NCI-H1417 (cell line): ENCODE measurements at places on chromosomes 13 and 19.

- no peak for DNase-seq
These were observed 14.3 kb upstream of the ZNF667 start for GRCh38 chr19:56491399-56491798.

DNA sequence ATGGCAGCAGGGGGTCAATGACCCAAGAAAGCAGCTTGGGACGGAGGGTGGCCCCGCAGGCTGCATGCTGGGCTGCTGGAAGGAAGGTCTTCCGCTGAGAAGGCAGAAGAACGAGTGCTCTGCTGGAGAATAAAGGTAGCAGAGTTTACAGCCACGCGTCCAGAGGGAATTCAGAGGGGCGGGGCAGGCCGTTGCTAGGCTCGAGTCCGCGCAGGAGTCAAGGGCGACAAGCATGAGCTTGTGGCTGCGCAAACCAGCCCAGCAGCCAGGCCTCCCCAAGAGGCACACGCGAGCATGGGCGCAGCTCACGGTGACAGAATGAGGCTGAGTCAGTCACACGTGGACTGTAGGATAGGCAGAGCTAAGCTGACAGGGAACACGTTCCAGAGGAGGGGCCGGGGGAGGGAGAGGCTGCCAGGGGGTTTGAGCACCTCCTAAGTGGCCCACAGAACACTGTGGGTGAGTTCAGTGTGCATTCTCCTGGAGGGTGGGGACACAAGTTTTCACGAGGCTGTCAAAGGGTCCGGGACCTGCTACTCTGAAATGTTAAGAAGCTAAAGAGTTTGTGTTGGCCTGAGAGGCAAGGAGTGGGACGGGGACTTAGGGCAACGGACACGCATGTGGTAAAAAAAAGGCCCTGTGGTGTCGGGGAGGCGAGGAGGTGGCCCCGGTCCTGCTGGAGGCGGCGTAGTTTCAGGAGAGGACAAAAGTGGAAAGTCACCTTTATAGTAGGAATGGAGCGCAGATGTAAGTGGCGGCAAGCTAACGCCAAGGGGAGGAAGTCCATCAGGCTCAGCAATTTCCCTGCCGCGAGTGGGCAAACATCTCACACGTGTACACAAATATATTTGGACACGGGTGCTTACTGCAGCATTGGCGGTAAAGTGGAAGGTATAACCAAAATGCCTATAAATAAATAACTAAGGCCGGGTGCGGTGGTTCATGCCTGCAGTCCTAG is 17.7 kb downstream of the RFX2 start:
- peak; percentile 88 for DNase-seq

- no peak for DNase-seq
These were observed 97.2 kb downstream of the SUCLA2 start for GRCh38 chr13:47903836-47904235.

GRCh38 chr13:83839146-83839545 is 43.1 kb downstream of the SLITRK1 start:
- no peak for DNase-seq

DNA sequence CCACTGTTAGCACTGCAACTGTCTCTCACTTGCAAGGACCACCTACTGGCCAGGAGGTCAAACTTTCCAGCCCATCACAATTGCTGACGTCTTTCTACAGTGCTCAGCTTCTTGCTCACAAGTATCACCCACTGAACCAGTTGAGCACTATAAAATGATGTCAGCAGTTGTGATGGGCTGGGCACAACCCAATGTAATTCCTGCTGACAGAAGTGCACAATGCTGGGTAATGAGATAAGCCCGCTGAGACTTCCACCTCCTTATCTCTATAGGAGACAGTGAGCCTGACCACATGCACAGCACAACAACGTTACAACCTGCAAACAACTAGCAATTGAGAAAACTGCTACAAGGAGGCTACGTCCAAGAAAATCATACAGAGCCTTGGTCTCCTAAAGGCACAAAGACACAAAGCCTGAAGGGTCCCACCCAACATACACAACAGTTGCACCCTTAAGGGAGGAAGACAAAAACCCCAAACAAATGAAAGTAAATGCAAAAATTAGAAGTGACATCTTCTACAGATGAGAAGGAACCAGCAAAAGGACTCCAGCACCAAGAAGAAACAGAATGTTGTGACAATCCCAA is 273.2 kb downstream of the LIG4 start:
- DNase-seq, result no peak

DNA sequence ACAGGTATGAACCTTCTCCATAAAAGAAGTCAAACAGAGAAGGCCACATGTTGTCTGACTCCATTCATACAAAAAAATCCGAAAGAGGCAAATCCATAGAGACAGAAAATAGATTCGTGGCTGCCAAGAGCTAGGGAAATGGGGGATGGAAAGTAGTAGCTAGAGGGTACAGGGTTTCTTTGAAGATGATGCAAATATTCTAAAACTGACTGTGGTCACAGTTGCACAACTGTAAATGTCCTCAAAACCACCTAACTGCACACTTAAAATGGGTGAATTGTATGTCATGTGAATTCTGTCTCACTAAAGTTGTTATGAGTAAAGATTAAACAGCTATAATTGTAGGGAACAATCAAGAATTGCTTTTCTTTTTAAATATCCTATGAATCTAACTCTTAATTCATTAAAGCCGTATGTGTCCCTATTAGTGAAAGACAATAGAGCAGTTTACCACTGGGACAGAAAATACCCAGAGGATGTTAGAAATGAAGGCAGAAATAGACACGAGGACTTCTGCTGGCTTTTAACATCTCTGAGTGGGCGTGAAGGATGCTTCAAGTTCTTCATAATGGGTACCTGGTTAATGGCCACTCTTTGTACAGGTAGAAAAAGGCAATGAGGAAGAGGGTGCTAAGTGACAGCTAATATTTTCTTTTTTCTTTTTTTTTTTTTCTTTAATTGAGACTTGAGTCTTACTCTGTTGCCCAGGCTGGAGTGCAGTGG is 21.2 kb downstream of the INSR start:
- DNase-seq, result no peak

- DNase-seq, result no peak
These were observed 78.7 kb upstream of the GPC6 start for GRCh38 chr13:93147946-93148345.

GRCh38 chr13:72458701-72459100 is 268.7 kb downstream of the MZT1 start:
- DNase-seq, result no peak

- peak; percentile 58 for DNase-seq
These were observed 711 bp downstream of the FUT2 start for GRCh38 chr19:48696353-48697010.

DNA sequence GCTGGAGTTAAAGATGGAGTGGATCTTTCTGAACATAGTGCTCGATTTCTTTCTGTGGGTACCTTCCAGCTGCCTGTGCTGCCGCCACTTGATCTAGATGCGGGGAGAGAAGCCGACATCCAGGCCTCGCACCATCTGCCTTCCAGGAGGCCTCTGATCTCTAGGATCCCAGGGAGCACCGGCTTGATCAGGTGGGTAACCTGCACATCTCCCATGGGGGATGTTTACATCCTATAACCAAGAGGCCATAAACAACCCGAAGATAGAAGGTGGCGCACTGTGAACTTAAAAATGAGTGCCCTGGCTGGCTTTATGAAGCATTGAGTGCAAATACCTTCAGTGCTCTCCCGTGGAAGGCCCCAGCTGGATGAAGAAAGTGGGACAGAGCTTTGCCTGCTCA is at the start of gene C13orf42:
TSS of gene C13orf42 (minus strand) at position 101 of the 400 bp plus-strand sequence. CDS start at position 36, 65 bp downstream.
- no peak for DNase-seq

- no peak for DNase-seq
These were observed 7.8 kb upstream of the OVOL3 start for GRCh38 chr19:36103040-36103626.

DNA sequence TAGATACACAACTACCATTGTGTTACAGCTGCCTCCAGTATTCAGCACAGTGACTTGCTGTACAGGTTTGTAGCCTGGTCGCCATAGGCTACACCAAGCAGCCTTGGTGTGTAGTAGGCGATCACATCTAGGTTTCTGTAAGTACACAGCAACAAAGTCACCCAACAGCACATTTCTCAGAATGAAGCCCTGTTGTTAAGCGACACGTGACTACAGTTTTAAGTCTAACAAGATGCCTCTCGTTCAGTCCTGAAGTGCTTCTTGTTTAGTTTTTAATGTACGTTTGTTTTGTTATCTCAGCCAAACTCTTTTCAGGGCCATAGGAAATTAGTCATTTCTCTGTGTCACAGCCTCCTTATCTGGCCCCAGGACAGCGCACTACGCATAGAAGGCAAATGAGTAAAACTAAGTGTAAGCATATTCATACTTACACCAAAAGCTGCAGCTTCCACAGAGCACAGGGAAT is 50.0 kb upstream of the GPR183 start:
- no peak for DNase-seq

- DNase-seq, result peak; percentile 42
These were observed 181.9 kb downstream of the PCDH9 start for GRCh38 chr13:67048084-67048820.

DNA sequence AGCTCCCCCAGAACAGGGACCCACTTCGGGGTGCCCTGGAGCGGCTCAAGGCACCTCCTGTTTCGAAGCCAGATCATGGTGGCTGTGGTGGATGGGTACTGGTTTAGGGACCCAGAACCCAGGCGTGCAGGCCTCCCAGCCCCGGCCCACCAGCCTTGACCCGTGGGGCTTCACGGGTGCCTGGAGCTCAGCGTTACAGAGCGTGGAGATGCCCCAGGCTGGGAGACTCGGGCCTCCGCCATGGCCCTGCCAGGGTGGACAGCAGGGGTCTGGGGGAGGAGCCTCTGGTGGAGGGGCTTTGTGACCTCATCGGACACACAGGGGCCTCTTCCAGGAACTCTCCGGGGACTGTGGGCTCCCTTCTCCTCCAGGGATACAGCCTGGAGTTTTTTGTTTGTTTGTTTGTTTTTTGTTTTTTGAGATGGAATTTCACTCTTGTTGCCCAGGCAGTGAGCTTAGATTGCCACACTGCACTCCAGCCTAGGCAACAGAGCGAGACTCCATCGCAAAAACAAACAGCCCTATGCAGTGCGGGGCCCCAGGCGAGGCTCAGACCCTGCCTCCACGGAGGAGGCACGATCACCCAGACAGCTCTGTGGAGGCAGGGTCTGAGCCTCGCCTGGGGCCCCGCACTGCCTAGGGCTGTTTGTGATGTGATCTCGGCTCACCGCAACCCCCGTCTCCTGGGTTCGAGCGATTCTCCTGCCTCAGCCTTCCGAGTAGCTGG is at the start of gene GARIN5B:
TSS of gene GARIN5B (minus strand) at position 271 of the 727 bp plus-strand sequence. CDS start at position 77, 194 bp downstream.
- no peak for DNase-seq

DNA sequence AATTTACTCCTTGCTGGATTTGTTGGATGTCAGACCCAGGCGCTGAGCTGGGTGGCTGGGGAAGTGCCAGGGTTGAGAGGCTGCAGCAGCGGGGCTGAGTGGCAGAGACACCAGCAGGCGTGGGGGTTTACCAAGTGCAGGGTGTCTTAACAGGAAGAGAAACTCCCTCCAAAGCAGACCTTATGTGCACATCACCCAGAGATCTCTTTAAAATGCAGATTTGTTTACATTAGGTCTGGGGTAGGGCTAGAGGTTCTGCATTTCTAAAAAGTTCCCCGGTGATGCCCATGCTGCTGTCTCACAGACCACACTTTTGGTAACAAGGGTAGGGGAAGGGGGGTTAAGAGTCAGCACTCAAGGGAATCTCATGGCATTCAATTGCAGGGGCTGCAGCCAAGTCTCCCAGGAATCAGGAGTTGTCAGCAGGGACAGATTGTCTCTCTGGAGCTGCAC is 80.7 kb upstream of the OLFM4 start:
- no peak for DNase-seq

DNA sequence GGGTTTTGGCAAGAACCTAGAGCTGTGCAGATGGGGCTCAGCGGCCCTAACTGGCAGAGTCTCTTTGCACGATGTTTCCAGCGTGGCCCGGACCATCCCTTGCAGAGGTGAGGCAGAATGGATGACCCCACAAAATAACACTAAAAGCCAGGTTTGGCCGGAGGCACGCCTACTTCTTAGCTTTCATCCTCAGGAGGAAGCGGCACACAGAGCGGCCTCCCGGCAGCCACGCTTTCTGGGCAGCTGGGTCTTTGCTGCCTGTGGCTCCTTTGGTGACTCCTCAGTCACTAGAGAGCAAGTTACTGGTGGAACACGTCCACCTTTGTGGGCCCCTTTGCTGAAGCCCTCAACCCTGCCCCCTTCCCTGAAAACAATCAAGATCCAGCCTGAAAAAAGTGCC is 25.2 kb downstream of the TEX29 start:
- DNase-seq, result no peak

DNA sequence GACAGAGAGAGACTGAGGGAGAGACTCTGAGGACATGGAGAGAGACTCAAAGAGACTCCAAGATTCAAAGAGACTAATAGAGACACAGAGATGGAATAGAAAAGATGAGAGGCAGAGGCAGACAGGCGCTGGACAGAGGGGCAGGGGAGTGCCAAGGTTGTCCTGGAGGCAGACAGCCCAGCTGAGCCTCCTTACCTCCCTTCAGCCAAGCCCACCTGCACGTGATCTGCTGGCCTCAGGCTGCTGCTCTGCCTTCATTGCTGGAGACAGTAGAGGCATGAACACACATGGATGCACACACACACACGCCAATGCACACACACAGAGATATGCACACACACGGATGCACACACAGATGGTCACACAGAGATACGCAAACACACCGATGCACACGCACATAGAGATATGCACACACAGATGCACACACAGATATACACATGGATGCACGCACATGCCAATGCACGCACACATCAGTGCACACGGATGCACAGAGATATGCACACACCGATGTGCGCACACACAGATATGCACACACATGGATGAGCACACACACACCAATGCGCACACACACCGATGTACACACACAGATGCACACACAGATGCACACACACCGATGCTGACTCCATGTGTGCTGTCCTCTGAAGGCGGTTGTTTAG is 3.3 kb upstream of the F10 start:
- no peak for DNase-seq

- no peak for DNase-seq
These were observed 1005.7 kb downstream of the UQCRFS1 start for GRCh38 chr19:28207244-28207643.

DNA sequence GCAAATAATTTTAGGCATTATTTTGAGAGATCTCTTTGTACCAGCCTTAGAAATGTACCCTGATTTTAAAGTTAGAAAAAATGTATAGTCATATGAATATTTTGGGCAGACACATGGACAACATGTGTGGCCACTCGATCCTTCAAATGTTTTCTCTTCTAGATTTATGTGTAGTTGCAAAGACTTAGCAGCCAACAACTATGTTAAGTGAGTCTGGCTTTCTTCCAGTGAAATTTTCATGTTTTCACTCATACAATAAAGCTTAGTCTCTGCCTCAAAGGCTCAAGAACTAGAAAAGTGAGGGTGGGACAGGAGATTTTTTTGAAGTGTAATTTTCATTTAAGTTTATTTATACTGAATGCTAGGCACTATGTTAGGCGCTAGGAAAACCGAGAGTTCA is 207.7 kb upstream of the DACH1 start:
- DNase-seq, result no peak

GRCh38 chr13:94705081-94706030 is 7.0 kb downstream of the SOX21 start:
- DNase-seq, result no peak

- DNase-seq, result no peak
These were observed 1492.8 kb downstream of the UQCRFS1 start for GRCh38 chr19:27720155-27720554.

DNA sequence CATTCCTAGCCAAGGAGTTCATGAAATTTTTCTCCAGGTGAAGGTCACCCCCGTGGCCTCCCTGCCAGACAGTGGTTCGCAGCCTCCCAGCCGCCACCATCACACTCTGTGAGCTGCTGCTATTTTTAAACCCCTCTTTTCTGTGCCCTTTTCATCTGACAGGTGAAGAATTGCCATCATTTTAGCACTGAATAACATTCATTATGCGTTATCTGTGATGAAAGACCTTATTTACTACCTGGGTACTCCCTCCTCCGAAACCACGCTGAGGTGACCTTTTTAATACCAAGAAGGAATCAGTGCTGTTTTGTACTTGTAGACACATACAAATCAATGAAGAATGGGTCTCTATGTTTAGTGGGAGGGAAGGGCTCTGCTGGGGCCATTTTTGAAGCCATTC is 148.9 kb upstream of the GPR12 start:
- DNase-seq, result no peak
